Stimulated activated CD4-positive, alpha-beta T cell treated with anti-CD3 and anti-CD28 coated beads, Interleukin-15, amount 100 ng/mL, for 1 hour (primary cell): ENCODE measurements at places on chromosomes 6 and 20.

- DNase-seq: no peak
Measured at GRCh38 chr6:146224449-146224848, 195.6 kb downstream of the GRM1 start.

DNA sequence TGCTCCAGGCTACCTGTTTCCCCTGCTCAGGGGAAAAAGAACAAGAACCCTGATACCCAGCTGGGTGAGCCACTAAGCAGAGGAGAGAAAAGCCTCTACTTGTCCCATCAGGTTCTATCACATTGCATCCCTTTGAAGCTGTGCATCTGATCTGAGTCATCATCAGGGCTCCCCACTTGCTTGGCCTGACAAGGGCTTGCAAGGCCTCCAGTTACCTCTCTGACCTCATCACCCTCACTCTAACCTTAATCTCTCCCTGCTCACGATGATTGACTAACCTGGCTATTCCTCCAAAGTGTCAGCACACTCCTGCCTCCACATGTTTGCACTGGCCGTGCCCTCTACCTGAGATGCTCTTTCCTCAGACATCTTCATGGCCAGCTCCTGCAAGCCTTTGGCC, 309.5 kb upstream of the CHD6 start:
- DNase-seq: no peak

DNA sequence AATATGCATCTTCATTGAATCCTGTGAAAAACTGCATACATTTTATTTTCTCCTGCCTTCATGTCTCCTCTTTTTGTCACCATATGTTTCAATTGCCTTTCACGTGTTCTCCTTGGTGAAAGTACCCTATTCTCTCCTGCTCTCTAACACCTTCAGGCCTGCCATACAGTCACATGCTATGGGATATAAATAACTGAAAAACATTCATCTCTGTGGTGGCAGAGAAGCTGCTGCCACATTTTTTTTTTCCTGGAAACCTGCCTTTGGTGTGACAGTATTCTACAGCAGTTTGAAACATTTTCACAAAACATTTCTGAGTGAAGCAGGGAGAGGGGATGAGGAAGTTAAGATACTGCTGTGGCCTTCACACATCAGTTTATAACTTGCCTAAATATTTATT, 44.8 kb upstream of the FBXL4 start:
- no peak for DNase-seq

DNA sequence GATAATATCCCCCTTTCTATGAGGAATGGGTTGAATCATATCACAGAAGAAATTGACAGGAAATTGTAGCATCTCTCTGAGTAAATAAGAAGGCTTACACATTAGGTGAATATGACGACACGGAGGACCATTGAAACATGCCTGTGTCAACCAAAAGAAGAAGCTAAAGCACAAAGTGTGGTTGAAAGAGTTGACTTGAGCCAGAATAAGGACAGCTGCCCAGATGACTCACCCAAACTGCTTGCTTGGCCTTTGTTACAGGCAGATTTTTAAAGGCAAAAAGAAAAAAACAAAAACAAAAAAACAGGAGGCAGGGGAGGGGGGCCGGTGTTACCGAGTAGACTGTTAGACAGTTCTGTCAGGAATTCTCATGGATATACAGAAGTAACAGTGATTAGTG, 129.8 kb upstream of the EDN1 start:
- DNase-seq: no peak

GRCh38 chr6:106163966-106164877, 78.1 kb downstream of the PRDM1 start:
- DNase-seq: no peak

DNA sequence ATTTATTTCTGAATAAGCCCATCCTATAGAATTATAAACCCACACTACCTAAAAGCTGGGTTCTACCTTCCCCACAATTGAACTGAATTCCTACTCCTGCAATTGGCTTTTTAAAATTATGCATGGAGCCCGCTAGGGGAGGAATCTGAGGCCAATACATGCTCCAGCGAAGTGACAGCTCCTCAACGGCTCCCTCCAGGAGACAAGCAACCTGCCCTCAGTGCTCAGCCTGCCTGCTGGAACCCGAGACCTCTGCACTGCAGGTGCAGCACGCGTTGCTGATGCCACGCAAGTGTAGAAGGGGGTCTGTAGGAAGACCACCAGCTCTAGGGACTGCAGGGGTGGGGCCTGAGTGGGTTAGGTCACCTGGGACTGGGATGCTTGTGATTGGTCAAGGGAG, 170.2 kb upstream of the CDYL start:
- no peak for DNase-seq

DNA sequence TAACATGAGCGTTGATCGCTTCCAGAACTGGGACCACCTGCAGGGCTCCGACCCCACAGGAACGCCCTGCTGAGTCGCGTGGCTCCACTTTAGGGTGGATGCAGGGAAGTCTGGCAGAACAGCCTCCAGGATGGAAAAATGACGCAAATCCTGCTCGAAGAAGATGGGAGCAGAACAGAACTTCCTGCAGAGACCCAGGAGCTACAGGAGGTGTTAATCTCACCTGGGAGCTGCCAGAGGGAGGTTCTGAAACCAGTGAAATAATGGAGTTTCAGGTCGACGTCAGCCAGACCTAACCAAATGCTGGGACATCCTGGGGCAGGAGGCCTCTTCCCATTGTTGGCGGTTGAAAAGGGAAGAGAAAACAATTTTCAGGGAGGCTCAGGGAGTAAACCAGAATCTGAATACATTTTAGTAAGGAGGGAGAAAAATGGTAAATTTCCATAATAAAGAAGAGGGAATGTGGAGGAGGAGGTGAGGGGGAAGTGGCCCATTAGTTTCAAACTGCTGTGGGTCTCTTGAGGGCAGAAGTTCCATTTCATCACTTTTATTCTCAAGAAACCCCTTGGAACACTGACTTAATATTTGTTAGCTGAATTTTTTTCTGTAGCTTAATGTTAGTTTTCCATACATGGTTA, 558.4 kb upstream of the CDH4 start:
- no peak for DNase-seq
